CD4-positive, alpha-beta T cell treated with Interleukin-1 beta for 1 hour (primary cell): ENCODE measurements at places on chromosomes 5 and 9.

GRCh38 chr9:78074385-78075291 lies 43.0 kb upstream of the GNAQ start:
- peak; percentile 34 for DNase-seq

DNA sequence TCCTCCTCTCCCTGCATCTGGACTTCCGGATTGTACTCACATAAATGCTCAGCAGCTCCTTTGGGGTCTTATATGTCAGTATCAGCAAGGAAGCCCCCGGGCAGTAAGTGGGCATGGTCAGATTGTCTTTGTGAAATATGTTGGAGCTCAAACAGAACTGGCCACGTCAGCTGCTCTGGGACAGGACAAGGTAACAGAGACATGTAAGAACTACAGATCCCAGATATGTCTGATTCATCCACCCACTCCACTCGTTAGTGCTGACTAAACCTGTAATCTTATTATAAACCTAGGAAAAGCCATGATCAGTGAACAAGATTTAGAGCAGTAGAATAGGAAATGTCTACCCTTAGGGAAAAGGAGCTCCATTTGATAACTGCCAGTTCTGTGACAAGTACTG lies 561.8 kb downstream of the CETN3 start:
- DNase-seq, result no peak

- DNase-seq, result no peak
These were observed 297.7 kb downstream of the MSX2 start for GRCh38 chr5:175021841-175022625.

- no peak for DNase-seq
These were observed 7.4 kb upstream of the ENTPD8 start for GRCh38 chr9:137448602-137448962.

- no peak for DNase-seq
These were observed 46.6 kb downstream of the SECISBP2 start for GRCh38 chr9:89364666-89365531.

DNA sequence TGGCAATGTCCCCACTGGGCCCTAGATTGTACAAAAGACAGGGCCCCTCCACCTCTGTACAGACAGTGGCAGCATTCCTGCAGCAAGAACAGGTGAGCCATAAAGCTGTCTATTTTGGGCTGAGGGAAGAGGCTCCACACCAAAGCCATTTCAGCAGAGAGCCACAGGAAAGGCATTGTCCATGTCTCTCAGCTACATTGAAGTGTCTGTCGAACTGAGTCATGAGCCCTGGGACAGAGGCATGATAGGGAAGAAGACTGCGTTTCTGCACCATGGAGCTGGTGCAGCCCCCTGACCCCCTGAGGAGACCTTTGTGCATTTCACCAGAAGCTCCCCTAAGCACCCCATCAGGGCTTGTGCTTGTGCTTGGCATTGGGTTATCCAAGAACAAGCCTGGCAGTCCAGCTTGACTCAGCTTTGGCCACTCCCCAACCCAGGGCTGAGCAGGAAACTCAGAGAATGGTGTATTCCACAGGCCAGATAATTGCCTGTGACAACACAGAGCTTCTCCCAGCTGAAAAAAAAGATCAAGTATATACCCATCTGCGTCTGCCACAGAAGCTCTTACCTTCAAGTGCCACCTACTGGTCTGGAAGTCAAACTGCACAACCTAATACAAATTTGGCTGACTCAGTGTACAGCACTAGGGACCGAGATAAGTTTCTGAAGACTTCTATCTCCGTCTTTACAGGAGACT lies 5.9 kb upstream of the FRMD3 start:
- peak; percentile 20 for DNase-seq

GRCh38 chr9:26856413-26857032 lies 36.1 kb downstream of the CAAP1 start:
- no peak for DNase-seq

DNA sequence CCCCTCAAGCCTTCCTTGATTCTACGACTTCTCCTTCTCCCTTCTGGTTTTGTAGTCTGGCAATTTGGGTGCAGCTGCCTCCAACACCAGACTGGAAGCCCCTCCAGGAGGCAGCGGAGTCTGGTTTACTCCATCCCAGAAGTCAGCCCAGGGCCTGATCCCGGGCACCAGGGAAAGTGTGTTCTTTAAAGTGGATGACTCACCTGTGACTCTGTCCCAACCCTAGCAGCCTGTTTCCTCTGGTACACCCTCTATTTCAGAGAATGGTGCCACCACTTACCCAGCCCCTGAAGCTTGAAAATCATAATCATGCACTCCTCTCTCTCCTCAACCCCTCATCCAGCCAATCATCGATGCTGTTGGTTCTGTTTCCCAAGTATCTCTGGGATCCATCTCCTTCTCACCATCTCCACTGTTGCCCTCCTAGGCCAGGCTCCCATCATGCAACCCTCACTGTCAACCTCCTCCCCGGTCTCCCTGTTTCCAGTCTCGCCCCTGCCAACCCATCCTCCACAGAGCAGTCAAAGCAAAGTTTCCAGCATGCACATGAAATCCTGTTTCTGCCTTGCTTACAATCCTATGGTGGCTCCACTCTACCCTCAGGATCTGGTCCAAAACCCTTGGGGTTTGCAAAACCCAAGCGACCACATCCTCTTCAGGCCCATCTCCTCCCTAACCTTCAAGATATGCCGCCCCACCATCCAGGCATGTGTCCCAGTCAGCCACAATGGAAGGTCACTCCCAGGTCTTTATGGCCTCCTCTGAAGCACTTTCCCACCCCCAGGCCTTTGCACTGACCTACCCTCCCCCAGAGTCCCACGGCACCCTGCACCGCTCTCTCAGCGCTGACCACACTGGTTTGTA lies 10.5 kb downstream of the LHX6 start:
- DNase-seq, result no peak

GRCh38 chr9:98612061-98612752 lies 96.5 kb downstream of the GABBR2 start:
- DNase-seq, result no peak

DNA sequence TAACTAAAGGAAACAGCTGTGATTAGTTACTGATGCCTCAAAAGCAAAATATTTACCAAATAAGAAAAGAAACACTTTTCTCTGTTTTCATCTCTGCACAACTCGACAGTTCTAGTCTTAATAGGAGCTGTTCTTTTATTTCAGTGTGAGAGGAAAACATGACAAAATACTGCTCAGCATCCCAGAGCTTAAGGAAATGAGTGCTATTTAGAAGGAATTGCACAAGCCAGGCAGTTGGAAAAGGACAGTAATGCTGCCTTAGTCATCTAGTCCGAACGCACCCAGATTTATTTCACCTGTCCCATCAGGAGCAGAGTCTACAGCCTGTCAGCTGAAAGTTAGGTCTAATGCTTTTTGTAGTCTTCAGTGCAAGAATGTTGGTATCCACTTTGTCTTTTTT lies 12.3 kb downstream of the ZCCHC9 start:
- no peak for DNase-seq

DNA sequence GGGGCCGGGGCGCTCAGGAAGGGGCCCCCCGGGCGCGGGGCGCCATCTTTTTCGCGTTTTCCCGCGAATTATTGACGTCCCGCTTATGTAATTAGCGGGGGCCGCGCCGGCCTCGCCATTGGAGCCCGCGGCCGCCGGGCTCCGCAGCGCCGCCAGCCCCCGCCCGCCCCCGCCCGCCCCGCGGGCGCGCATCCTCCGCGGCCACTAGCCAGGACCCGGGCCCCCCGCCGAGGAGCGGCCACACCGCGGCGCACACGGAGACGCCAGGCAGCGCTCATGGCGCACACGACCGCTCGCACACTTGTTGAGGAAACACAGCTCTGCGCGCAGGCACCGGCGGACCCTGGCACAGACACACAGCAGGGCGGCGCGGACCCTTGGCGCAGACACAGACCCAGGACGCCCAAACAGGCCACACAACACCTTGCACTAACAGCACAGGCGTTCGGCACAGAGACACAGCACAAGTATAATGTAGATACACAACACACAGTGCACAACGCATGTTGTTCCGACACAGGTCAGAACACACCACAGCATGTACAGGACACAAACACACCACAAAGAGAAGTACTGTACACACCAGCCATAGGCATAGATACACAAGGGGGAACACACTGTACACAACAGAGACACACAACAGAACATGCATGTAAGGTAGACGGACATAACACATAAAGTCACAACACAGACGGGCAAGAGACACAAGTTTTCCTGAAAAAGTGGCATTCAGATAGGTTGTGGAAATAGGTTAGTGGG lies 467 bp upstream of the PHF19 start:
- DNase-seq, result peak; percentile 69

- no peak for DNase-seq
These were observed 34.1 kb upstream of the PLPP1 start for GRCh38 chr5:55568654-55569512.

DNA sequence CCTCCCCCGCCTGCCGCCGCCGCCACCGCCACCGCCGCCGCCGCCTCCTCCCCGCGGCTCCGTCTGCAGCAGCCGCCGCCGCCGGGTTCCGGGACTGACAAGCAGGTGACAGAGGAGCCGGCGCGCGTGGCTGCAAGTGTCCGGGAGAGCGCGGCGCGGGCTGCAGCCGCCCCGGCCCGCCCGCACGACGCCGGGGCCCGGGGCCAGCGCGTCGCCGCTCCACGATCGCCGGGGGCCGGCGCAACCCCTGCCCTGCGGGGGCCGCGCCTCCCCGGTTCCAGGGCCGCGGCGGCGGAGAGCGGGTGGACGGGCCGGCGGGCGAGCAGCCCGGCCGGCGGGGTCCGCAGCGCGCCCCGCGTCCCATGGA lies 343 bp downstream of the LMX1B start:
- DNase-seq, result peak; percentile 16

DNA sequence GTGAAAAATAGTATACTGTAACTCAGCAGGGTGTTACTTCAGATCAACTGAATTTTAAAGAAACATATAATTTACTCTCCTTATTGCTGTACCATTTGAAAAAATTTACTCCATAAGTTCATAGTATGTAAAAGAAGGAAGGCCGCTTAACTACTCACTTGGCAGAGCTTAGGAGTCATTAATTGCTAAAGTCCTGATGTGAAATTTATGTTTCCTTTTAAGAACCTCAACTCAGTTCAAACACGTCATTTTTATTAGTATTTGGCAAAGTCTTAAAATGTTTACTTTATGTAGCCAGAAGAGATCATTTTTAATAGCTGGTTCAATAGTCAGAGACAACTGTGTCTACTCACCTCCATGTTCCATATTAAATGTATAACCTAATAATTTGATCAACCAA lies 268.6 kb downstream of the CDH10 start:
- no peak for DNase-seq

GRCh38 chr9:80040457-80040856 lies 468.7 kb downstream of the TLE4 start:
- no peak for DNase-seq

DNA sequence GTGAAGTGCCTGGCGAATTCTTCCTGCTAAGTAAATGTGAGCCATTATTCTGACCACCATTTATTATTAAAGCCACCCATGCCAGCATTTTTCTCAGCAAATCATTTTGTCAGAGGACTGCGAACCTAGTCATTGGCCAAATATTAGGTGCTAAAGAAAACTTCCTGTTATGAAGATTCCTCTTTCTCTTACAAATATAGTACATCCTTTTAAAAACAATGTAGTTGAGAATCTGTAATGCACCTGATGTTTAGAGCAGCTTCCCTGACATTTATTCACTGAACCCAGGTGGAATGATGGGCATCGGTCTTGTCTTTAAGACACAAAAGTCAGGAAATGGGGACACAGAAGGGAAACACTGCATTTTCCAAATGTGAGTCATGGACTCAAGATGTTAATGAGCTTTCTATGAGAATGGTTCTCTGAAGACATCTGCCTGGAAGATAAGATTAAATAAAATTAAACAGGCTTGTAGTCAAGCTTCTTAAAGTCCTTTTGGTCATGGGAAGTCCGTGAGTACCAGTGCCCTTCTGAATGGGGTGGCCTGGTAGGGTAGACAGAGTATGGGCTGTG lies 290.6 kb downstream of the FBXL7 start:
- DNase-seq, result no peak

- DNase-seq, result no peak
These were observed 177.0 kb upstream of the SH3GL2 start for GRCh38 chr9:17401858-17402257.

GRCh38 chr5:68285075-68285840 lies 69.7 kb downstream of the PIK3R1 start:
- DNase-seq, result no peak

DNA sequence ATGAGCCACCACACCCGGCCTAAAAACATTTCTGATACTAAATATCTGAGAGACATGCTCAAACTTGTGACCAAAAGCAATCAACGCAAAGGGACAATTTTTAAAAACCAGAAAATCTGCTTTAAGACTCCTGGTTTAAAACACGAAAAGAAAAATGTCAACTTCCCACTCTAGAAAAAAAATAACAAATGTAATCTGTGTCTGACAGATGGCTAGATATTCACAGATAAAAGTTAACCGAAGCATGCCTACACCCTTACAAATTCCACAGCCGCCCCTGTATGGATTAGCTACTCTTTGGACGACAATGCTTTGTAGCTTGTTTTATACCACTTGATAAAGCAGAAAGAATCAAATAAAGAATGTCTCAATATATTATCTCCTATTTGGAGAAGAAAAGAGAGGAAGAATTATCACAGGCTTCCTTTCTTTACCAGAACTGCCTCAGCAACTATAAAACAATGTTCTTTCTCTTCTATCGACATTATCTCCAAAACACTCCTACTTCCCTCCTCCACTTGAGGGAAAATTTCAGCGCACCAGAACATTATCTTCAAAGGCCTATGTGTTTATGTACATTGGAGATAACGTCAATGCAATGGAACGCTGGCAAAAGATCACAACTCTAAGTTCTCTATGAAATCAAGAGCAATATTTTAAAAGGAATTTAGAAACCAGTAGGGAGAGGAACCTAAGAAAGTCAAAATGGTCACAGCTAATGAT lies 26.2 kb downstream of the CEMIP2 start:
- DNase-seq, result no peak

- DNase-seq, result no peak
These were observed 26.9 kb downstream of the CSNK1G3 start for GRCh38 chr5:123538670-123539459.

- no peak for DNase-seq
These were observed 16.7 kb downstream of the NXNL2 start for GRCh38 chr9:88551546-88552137.

DNA sequence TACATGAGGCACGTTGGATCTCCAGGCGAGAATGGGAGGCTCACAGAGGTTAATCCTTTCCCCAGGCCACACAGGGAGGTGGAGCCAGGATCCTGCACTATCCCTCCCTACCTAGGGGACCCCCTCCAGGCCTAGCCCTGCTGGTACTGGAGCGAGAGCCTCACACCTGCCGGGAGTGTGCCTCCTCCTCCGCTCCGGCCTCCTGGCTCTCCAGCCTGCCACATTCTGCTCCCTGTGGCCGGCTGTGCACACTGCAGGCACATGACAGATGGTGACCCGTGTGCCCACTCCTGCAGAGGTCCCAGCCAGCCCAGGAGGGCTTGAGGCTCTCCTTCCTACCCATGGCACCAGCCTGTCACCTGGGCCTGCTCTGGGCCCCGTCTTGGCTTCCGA lies 93.4 kb downstream of the RXRA start:
- no peak for DNase-seq
